Stimulated activated CD4-positive, alpha-beta T cell treated with anti-CD3 and anti-CD28 coated beads, Interleukin-12 subunit alpha, Interleukin-12 subunit beta, amount 100 ng/mL, for 24 hours (primary cell): ENCODE measurements at places on chromosomes 4 and X.

DNA sequence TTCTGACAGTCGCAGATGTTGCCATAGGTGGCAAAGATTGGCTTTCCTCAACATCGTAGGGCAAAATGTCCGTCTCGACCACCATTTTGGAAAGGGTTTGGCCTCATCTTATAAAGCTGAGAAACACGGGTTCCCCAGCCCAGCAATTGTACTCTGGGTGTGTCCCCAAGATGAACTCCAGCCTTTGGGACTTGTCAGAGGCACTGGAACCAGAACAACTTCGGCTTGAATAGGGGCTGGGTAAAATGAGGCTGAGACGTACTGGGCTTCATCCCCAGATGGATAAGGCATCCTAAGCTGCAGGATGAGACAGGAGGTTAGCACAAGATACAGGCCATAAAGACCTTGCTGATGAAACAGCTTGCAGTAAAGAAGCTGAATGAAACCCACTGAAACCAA lies 151.9 kb downstream of the CRLF2 start:
- DNase-seq = no peak

- no peak for DNase-seq
Measured at GRCh38 chr4:113450295-113451080, 311.1 kb downstream of the CAMK2D start.

GRCh38 chrX:37347420-37347819 lies 1.7 kb upstream of the PRRG1 start:
- DNase-seq = no peak

- DNase-seq = no peak
Measured at GRCh38 chrX:38514016-38514854, 47.1 kb upstream of the TSPAN7 start.

- no peak for DNase-seq
Measured at GRCh38 chr4:7044137-7044930, 1.2 kb downstream of the TADA2B start.

DNA sequence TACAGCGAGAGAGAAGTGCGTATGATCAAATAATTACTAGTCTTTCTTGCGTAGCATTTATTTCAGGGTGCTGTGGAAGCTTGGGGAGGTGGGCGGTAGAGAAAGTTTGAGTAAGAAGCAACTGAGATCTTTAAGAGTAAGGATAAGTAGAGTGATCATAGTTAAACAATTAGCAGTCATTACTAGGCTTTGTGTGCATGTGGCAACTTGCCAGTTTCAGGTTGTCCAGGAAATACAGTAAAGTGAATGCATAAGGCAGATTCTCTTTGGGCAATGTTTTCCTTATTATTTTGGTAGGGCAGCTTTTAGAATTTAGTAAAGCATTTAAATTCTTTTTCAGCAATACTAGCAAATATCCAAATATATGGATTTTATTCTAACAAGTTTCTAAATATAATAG lies 57.0 kb downstream of the HPGDS start:
- DNase-seq = no peak

DNA sequence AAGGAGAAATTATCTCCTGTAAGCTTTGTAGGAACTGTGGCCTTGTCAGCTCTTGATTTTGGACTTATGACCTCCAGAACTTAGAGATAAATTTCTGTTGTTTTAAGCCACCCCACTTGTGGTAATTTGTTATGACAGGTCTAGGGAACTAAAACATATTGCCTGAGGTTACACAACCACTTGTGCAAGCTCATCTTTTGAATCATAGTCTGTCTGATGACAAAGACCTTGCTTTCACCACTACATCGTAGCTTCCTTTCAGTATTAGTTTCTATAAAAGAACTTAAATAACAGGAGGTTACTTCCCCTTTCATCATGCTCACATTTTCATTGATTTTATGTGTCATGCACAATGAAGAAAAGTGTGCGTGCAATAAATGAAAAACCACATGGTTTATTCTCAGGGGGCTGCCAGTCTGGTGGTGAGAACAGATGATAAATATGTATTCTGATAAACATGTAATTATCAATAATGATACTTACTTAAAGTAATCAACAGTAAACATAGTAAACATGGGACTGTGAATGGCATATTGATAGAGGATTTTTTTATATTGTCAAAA lies 690.0 kb upstream of the HS3ST1 start:
- no peak for DNase-seq

DNA sequence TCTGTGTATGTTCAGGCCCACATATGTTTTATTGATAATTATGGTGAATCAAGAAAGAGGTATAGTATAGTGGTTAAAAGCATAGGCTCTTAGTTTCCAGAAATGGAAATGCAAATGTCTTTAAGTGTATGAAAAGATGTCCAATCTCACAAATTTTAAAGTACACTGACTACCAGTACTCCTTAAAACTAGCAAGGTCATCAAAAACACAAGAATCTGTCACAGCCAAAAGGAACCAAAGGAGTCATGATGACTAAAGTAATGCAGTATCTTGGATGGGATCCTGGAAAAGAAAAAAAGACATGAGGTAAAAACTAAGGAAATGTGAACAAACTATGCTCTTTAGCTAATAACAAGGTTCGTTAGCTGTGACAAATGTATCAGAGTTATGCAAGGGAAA lies 661 bp upstream of the RBM41 start:
- no peak for DNase-seq

DNA sequence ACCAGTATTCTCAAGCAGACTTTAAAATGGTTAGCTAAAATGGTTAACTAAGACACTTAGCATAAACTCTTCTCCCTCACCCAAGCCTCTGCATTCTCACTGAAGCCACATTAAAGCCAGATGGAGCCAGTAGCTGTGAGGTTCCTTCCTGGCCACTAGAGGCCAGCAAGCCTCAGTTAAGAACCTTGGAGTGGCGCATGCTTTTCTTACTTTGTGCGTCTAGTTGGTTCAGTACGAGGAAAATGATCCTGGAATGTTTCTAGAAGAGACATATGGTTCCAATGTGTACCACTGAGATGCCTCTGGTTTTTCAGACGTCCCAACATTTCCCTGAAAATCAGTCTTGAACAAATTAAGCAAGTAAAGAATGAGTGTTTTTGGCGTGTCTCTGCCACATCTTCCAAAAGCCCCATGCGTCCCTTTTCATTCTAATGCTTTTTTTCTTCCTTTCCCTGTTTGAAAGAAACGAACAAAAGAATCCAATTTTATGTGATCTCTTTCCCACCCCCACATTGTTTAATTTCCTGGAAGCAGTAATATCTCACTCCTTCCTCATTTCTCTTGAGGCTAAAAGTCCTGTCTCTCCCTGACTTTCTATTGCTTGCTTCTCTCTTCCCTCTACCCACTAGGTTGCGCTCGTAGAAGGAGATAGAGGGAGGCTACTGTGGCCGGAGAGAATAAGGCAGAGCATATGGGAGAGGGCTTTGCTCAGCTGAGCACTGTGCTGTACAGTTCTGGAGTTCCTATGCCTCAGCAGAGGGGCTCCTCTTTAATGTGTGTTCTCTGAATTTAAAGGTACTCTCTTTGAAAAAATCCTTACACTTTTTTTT lies 82.9 kb upstream of the TAB3 start:
- DNase-seq = no peak

DNA sequence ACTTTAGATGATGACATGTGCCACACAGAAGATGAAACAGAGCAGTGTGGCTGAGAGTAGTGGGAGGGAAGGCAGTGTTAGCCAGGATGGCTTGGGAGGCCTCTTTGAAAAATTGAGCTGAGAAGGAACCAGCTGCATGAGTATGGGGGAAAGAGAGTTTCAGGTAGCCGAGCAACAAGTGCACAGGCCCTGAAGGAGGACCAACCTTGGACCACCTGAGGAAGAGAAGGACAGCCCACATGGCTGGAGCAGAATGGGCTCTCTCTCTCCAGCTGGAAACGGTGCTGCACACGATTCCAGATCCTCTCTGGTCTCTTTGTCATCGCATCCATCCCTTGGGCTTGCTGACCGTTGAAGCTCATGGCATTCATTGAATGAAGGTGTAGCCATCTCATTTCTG lies 23.9 kb upstream of the BCOR start:
- no peak for DNase-seq

DNA sequence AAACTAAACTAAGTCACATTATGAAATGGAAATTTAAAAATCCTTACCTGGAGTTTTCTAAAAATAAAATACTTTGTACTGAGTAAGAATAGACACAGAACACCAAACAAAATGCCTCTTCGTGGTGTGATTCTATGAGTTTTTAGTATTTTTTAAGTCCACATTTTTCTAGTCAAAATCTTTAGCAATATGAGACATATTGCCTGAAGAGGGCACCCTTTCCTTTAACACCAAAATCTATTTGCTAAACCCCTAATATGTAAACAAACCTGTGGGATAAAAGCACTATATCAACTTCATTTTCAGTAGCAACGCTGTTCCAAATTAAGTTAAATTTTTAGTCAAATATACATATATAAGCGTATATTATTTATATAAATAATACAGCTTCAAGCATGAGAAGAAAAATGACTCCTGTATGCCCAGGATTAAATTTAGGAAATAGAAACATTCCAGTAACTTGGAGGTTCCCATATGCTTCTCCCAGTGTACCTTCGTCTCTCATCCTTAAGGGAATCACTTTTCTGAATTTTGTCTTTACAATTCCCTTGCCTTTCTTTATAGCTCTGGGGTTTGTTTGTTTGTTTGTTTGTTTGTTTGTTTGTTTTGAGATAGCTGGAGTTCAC lies 23.0 kb upstream of the PGM2 start:
- DNase-seq = no peak

GRCh38 chrX:56995271-56995994 lies at the start of gene SPIN3:
SPIN3 (minus strand) TSS chrX:56995541; CDS start chrX:56994947, 594 bp downstream.
- DNase-seq = peak; percentile 67

GRCh38 chr4:28386776-28387175 lies 1526.1 kb downstream of the STIM2 start:
- DNase-seq = no peak

GRCh38 chr4:78556665-78557064 lies 5.1 kb downstream of the ANXA3 start:
- DNase-seq = no peak

DNA sequence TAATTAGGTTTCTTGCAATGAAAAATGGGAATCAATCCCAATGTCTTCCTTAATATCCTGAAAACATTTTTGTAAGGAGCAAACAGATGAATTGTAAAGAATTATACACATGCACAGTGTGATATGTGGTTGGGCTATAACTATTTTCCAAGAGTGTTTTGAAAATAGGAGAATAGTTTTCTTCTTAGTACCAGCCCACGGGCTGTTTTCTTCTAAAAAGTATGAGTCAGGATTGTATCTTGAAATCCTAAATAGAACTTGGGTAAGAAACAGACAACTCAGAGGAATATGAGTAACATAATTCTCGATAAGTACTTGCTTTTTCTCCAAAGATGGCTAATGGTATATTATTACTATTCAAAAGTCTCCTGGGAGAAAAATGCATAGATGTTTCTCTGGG lies 136.7 kb downstream of the MAGEC2 start:
- DNase-seq = no peak

GRCh38 chr4:99038213-99038612 lies 42.7 kb downstream of the METAP1 start:
- DNase-seq = no peak

- DNase-seq = no peak
Measured at GRCh38 chr4:69092190-69092589, 4.1 kb upstream of the UGT2B7 start.

DNA sequence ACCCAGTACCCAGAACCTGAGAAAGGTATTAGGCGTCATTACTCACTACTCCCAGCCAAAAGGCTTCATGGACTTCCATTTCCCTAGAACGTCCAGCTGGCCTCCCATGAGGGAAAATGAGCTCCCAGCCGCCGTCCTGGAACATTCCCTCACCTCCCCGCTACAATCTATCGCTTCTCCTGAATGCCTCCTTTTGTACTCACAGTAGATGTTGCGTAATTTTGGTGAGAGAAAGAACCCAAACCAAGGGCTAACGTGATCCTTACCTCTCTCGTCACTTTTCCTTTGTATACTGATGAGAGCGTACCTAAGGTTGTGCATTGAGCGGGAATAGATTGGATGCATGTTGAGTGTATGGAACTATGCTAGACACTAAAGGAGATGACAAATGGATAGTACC lies 161.9 kb downstream of the TENM3 start:
- DNase-seq = no peak

GRCh38 chr4:168573870-168574269 lies 77.0 kb downstream of the PALLD start:
- no peak for DNase-seq

GRCh38 chr4:38190717-38191178 lies 230.6 kb downstream of the PTTG2 start:
- no peak for DNase-seq

DNA sequence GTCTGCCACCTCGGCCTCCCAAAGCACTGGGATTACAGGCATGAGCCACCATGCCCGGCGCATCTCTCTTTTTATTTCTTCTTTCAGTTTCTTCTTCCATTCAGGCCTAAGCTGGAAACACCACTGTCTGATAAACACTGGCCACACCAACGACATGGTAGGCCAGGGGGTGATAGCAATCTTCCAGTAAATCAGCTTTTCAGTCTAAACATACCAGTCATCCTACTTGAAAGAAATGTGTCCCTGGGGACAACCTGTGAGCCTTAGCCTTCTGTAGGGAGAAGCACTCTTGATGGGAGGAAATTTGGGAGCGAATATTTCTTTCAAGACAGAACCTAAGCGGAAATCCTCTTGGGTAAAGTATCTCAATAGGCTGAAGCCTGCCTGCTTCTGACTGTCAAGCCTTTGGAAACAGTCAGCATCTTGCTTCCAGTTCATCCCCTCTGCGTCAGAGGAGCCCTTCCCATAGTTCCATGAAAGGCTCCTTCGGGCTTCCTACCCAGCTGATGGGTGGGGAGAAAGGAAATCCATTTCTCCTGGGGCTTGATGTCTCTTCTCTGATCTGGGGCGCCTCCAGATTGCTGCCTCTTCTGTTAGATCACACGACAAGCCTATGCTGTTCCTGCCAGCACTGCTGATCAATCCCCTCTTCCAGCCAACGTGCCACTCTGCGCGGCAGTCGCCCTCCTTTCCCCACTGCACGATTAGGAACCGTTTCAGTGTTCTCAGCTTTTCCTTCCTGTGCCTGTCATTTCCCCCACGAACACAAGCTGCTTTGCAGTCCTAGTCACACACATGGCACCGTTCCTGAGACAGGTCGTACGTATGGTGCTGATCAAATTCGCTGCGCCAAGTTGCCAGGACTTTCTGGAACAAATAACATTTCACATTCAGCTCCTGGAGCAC lies 49.5 kb upstream of the CBR4 start:
- DNase-seq = no peak

DNA sequence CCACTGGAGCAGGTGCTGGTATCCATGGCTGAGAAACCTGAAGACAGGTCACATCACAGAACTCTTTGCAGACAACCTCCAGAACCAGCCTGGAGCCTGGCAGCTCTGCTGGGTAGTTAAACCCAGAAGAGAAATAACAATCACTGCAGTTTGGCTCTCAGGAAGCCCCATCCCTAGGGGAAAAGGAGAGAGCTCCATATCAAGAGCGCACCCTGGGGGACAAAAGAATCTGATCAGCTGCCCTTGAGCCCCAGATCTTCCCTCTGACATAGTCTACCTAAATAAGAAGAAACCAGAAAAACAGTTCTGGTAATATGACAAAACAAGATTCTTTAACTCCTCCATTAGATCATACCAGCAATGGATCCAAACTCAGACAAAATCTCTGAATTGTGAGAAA lies 823.2 kb upstream of the FRG1 start:
- no peak for DNase-seq

DNA sequence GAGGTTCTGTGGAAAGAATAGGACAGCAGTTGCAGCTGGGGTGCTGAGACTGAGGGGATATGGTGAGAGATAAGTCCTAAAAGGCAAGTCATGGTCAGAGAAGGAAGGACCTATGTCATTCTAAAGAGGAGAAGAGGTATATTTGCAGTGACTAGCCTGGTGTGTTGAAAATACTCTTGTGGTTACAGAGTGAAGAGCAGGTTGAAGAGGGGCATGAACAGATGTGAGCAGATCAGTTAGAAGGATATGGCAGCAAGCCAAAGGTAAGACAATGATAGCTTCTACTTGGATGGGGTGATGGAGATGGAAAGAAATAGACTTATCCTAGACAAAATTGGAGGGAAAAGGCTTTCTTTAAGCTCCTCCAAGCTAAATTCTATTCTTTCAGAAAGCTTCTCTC lies 469.8 kb upstream of the CPEB2 start:
- no peak for DNase-seq
